NCI-H510A treated with DMSO at 0.1 percent for 48 hours (cell line): ENCODE measurements at places on chromosomes 5 and 9.

GRCh38 chr5:18158166-18158565 lies 523.9 kb downstream of the TAF11L14 start:
- no peak for DNase-seq

DNA sequence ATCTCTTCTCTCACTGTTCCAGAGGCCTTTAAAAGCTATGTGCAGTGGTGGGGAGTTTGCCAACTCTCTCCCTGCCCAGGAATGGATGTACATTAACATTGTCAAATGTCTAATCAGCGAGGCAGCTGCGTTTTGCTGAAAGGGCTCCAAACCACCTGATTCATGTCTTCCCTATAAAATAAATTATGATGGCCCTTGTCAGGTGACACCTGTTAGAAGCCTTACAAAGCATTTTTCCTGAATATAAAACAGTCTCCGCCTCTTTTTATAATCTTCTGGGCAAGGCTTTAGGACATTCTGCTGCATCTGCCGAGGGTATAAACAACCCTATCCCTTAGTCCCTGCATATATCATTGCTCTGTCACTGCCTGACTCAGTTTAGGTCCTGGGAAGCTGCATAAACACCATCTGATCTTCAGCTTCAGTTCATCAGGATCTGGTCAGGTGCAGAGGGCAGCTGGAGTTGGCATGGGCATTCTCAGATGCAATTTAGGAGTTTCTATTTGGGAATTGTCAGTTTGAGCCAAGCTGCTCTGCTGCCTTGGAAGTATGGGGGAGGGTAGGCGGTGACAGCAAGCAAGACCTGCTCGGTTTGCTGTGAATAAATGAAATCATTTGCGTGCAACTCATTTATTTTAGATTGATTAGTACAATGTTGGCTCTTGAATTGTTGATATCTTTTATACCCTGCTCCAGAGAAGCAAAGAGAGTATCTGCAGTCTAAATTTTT lies 103.5 kb downstream of the ACER2 start:
- DNase-seq, result no peak

- DNase-seq, result no peak
Measured at GRCh38 chr9:108652851-108653250, 202.9 kb downstream of the ACTL7B start.

- DNase-seq, result no peak
Measured at GRCh38 chr9:94717761-94718160, 8.7 kb upstream of the AOPEP start.

DNA sequence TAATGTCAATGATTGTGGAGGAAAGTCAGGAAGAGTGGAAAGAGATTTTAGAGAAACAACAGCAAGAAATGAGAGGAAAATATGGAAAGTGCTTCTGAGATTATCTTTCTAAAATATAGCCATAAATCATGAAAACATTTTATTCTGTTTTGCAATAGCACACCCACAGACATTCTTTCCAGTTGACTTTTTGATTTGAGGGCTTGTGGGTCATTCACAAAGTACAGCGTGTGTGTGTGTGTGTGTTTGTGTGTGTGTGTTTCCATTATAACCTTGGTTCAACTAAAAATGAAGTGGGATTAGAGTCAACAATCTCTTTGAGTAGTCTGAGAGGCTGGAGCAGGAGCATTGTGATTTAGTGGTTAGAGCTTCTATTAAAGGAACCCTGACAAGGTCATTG lies 116.6 kb upstream of the GAS1 start:
- no peak for DNase-seq

- no peak for DNase-seq
Measured at GRCh38 chr9:6426117-6426516, 13.1 kb downstream of the UHRF2 start.

GRCh38 chr5:61184708-61185107 lies 22.4 kb upstream of the SMIM15 start:
- DNase-seq, result no peak

- no peak for DNase-seq
Measured at GRCh38 chr5:143506836-143507552, 103.5 kb upstream of the NR3C1 start.

- no peak for DNase-seq
Measured at GRCh38 chr5:177537389-177538361, 16.7 kb downstream of the FAM193B start.

DNA sequence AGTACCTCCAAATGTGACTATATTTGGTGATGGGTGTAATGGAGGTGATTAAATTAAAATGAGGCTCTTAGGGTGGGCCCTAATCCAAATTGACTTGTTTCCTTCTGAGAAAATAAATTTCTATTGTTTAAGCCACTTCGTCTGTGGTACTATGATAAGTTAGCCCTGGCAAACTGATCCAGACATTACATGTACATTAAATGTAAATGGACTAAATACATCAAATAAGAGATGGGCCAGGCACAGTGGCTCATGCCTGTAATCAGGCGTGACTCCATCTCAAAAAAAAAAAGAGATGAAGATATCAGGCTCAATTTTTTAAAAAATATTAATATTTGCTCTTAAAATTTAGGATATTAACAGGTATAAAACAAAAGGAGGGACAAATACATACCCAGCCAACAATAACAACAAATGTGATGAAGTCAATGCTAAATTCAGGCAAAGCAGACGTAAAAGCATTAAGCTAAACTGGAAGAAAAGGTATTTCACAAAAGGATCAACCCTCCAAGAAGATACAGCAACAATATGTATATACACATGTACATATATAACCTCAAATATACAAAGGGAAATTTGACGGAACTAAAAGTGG lies 5.5 kb upstream of the OR2V1 start:
- no peak for DNase-seq

- DNase-seq, result no peak
Measured at GRCh38 chr5:98722188-98722587, 51.3 kb upstream of the RGMB start.

DNA sequence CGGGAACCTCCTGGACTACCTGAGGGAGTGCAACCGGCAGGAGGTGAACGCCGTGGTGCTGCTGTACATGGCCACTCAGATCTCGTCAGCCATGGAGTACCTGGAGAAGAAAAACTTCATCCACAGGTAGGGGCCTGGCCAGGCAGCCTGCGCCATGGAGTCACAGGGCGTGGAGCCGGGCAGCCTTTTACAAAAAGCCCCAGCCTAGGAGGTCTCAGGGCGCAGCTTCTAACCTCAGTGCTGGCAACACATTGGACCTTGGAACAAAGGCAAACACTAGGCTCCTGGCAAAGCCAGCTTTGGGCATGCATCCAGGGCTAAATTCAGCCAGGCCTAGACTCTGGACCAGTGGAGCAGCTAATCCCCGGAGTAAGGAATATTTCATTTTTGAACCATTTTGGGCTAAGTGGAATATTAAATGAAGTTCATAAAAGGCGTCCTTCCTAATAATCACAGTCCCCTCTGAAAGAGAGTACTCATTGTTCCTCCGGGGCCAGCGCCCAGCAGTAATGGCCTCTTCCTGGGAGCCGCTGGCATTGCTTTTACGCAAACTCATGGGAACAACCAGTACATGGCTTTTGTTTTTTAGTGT lies 23.6 kb downstream of the QRFP start:
- DNase-seq, result no peak

GRCh38 chr5:149610589-149611255 lies 29.4 kb downstream of the ARHGEF37 start:
- DNase-seq, result no peak

DNA sequence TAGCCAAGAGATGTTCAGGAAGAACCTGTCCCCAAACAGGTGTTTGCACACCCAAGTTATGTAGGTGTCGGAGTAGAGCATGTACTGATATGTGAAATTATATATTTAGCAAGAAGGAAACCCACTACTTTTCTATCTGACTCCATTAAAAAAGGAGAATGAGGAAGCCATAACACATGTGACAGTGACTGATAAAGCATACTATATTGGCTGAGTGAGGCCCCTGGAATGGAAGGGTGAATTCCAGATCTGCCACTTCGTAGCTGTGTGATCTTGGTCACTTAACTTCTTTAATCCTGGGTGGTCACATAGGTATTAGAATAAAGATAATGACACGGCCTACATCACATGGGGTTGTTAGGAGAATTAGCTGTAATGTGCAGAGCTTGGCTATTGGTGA lies 116.0 kb upstream of the MAN2A1 start:
- DNase-seq, result no peak

- no peak for DNase-seq
Measured at GRCh38 chr9:106588626-106589025, 274.3 kb upstream of the ZNF462 start.

DNA sequence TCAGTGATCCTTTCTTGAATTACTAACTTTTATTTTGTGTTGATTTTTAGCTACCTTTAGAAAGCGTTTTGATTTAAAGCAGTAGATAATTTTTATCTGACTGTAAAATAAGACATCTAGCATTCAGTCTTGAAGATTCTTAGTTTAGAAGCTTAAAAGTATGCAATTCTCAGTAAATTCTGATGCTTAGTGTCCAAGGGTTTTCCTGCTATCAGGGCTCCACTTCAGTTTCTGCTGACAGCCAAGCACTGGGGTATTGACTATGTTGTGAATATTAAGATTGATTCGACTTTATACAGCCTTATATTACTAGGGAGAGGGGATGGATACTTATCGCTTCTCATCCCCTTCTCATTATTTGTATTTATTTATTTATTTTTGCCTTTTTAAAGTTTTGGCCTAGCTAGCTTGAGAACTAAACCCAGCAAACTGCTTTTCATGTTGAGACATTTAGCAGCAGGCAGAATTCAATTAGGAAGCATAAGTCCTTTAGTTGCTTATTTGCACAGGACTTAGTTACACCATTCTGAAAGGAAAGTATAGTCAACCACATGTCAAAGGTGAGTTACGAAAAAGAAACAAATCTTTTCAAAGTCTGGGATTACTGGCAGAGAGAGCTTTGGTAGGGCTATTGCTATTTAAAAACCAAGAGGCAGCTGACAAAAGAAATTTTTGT lies 2.9 kb downstream of the PBX3 start:
- DNase-seq, result peak; percentile 69

DNA sequence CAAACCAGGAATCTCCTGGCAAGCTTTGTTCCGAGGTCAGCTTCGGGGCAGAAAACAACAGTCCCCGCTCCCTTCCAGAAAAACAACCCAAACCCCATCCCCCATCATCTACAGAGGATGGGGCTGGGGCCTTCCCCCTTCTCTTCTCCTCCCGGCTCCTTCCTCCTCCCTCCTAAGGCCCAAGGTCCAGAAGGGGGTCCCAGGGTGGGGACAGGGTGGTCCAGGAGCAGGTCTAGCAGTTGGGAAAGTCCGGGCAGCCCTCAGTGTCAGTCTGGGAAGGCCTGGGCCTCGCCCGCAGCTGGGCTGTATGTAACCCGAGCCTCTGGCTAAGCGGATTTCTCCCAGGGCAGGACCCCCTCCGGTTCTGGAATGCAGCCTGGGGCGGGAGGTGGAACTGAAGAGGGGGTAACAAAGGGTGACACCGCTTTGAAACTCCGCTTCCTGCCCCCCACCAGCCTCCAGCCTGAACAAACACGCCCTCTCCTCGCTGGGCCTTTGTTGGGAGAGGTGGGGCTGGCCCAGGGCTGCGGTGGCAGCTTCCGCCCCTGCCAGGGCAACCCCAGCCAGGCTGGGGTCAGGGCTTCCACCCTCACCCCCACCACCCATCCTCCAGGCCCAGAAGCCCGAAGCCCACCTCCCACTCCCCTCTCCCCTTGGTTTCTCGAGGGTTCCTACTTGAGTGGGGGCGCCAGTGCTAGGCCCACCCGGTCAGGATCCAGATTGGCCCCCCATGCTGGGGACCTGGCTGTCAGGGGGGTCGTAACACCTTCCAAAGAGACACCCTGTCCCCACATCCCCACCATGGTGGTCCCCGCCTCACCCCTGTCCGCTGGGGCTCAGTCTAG lies 63.5 kb downstream of the C9orf50 start:
- no peak for DNase-seq

- peak; percentile 4 for DNase-seq
Measured at GRCh38 chr9:100352201-100352726, 478 bp downstream of the TEX10 start.

DNA sequence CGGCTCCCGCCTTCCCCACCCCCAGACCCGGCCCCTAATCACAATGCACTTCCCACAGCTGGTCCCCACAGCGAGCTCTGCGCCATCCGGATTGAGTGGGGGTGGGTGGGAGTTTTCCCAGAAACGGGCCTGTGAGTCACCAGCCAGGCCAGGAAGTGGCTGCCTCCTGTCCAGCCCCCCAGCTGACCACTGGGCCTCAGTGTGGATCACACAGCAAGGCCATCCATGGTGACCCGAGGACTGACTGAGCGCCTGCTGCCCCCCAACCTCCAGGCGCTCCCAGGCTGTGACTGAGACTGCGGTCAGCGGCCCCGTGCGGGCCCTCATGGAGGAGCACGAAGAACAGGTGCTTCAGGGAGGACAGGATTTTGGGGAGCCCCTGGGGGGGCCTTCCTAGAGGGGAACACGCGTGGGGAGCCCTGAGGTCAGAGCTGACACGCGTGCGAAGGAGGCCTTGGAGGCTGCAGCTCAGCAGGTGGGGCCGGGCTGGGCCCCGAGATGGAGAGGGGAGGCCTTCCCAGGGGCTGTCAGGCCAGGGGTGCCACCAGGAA lies 48.3 kb upstream of the EGFL7 start:
- no peak for DNase-seq

DNA sequence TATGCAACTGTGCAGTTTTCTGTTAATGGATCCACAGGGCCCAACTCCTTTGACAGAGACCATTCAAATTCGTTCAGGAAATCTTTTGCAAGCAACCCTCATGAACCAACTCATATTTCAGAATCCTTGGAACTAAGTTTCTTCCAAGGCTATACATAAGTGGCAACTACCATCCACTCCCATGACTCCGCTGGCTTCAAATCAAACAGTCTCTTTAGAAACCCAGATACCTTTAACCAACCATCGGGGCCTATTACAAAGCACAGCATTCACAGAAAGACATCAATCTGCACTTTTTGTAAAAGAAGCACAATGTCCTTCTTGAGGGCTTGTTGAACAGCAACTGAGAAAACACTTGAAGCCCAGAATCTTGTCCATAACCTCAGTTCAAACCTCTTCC lies 526.9 kb downstream of the DTWD2 start:
- no peak for DNase-seq

DNA sequence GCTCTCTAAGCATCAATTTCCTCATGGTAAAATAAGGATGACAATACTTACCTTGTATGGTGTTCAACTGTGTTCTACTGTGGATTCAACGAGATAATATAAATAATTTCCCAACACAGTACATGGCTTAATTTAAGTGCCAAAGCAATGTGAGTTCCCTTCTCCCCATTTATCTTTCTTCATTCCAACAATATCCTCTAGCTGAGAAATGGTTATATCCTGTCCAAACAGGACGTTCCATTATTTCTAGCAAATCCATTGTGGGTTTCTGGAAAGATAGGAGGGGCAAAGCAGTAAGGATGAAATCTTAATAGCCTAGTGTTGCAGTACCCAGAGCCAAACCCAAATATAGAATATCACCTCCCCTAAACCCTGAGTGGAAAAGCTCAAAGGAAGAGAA lies 22.0 kb downstream of the ABCA1 start:
- DNase-seq, result no peak

GRCh38 chr5:118844351-118844750 lies 144.0 kb downstream of the DTWD2 start:
- no peak for DNase-seq

DNA sequence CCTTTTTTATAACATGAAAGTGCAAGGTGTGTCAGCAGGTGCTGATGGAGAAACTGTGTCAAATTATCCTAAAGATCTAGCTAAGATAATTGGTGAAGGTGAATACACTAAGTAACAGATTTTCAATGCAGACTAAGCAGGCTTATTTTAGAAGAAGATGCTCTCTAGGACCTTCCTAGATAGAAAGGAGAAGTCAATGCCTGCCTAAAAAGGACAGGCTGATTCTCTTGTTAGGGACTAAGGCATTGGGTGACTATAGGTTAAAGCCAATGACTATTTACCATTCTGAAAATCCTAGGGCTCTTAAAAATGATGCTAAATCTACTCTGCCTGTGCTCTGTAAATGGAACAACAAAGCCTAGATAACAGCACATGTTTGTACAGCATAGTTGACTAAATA lies 1682.4 kb downstream of the MAT2B start:
- DNase-seq, result no peak
